ENCODE measurements at places on chromosomes 1 and 21. TPM values are rescaled to one million over a fixed set of nuclear protein-coding genes. Genes with fewer than 3 reads are reported as not detected.

GRCh38 chr1:177977141-177977540 lies 7.3 kb upstream of the SEC16B start:
- no peak for DNase-seq

- no peak for DNase-seq
Measured at GRCh38 chr1:94634977-94635416, 93.4 kb upstream of the F3 start.

GRCh38 chr1:15056515-15057285 lies 96.8 kb upstream of the TMEM51 start:
- no peak for DNase-seq

DNA sequence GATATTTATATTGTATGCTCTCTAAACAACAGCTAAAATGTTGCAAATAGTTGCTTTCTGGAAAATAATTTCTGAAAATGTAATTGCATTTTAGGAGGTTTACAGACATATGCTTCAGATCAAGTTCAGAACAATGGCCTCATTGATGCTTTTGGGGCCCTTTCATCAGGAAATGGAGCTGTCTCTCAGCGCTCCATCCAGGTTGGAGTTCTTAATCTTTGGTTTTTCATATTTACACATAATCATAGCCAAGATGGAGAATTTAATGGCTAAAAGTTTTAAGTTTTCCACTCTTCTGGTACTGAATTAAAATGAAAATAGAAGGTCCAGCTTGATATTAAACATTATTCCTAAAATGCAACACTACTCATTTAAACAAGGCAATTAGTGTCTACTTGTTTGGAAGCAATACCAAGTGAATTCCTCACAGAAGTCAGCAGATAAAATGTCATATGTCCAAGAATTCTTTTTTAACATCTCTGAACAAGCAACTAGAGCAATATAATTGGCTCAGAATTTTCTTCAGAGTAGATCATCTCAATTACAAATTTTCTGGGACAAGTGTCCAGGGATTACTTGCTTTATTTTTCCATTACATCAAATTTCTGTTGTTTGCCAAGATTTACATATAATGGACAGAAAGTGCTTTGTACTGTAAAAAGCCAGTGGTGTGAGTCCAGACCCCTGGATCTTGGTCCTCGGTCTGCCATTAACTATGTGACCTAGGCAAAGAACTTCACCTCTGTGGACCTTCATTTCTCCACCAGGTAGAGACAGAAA lies 22.6 kb downstream of the CLCA1 start:
- no peak for DNase-seq

- DNase-seq: no peak
Measured at GRCh38 chr1:67552336-67552759, 122.1 kb upstream of the SERBP1 start.

DNA sequence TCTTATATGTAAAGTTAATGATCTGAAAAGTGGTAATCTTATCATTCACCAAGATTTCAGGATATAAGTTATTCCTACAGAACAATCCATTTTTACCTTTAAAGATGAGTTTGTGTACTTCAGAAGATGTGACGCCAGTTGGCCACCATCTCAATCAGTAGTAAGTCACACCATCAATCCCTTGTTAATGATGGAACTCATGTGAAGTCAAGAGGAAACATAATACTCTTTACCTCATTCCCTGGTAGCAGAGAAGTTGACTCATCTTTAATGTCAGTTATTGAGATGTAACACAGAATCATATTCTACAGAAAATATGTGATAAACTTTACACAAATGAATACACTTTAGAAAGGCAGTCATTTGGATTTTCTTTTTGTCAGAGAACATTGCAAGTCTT lies 38.2 kb downstream of the MRPL39 start:
- DNase-seq: no peak

DNA sequence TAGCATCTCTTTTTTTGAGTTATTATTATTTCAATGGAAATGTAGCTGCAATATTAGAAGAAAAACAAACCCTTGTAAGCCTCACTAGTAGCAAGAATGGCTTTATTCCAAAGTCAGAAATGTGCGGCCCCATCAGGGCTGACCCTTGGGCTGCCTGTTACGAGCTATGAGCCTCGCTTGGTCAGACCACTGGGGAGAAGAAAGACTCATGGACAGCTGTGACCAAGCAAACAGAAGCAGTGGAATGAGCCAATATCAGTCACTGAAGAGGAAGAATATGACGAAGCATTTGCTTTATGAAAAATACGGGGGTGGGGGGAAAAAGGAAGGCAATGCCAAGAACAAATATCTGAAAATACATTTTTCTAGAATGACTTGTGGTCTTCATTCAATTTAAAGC lies 504.5 kb downstream of the LMO4 start:
- no peak for DNase-seq

GRCh38 chr1:105000793-105001192 lies 1251.1 kb downstream of the AMY1C start:
- DNase-seq: no peak

Gene KCNT2
- total RNA-seq: 29.8 TPM

Gene OR2AK2
- not detected for total RNA-seq

Gene ERO1B
- total RNA-seq: 4.4 TPM

Gene B4GALT2
- 23.7 TPM for total RNA-seq

Gene PARS2
- 5.4 TPM for total RNA-seq

Measured in neural progenitor cell (in vitro differentiated cells).